ENCODE measurements at places on chromosomes 2 and 18.

GRCh38 chr18:57743008-57743407 is 60.1 kb downstream of the ATP8B1 start:
- no peak for DNase-seq

DNA sequence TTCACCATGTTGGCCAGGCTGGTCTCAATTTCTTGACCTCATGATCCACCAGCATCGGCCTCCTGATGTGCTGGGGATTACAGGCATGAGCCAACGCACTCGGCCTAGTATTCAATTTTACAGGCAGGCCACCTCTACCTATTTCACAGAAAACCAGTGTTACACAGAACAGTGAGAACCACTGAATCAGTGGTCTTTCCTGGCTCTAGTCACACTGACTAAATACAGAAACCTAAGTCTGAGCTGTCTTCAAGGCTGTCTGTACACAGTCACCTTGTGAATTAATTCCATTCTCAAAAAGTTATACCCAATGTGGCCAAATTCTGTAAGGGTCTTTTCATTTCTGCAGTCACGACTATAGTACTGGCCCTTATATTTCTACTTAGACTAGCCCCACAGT is 3.5 kb downstream of the RNF149 start:
- no peak for DNase-seq

GRCh38 chr2:119255760-119256581 is 32.3 kb downstream of the STEAP3 start:
- DNase-seq, result no peak

DNA sequence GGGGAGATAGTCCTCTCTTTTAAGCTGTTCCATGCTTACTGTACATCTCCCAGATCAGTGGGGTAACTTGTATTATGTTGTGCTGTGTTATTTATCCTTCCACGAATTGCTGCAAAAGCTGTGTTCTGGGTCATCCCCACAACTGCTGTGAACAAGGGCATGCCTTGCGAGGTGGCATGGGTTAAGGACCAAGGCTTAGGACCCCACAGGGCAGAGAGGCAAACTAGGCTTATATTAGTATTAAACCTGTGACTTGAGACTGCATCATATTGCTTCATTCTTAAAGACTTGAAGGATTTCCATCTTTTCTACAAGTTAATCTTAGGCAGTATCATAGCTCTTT is 19.9 kb downstream of the RND3 start:
- DNase-seq, result no peak

DNA sequence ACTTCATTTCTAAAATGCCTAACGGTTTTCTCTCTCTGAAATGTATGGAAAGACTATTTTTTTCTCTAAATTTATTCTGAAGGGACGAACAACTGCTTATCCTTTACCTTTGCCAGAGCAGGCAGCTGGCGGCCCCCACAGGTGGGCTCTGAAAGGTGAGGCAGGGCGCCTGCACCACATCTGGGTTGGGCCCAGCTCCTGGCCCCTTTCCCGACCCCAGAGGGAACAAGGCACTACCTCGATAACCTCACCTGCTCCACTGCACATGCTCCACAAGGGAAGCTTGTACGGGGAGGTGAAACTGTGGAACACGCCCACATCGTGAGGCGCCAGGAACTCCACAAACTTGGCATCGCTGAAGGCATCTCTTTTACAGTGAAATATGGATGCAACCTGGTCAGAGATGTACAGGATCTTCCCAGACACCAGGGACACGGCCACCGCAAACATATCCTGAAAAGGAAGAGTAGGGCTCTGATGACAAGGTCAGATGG is 17.3 kb downstream of the PER2 start:
- DNase-seq, result no peak

DNA sequence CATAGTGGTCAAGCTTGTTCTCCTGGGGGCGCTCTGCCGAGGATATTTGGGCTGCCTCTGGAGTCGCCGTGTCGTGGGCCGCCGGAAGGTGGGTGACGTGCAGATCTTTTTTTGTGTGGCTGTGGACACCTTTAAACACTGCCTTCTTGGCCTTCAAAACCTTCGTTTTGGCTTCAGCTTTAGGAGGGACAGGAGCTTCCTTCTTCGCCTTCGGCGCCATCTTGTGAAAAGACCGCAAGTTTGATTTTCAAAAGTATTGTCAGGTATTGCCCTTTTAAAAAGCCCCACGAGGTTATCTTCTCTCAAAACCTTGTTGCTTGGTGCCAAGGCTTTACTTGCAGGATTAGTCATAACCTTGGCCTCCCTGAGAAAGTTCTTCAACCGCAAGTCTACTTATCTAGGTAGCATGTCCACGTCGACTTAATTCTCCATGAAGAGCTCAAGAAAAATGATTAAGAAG is 20.8 kb downstream of the LAMA3 start:
- no peak for DNase-seq

GRCh38 chr2:144548532-144549191 is 28.7 kb upstream of the ZEB2 start:
- DNase-seq, result no peak

DNA sequence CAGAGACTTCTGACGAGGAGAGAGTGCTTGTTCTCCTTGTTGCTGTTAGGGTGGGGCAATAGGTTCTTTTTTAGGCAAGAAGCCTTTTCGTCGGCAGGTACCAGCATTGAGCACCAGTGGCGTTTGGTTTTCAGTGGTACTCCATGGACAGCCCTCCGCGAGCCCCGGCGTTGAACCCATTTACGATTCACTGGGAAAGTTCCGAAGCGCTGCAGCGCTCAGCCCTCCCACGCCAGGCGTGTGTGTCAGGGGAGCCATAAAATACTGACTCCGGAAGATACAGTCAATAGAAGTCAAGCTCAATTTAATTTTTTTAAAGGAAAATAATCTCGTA is 494 bp upstream of the ROCK1 start:
- no peak for DNase-seq

- no peak for DNase-seq
Observed at GRCh38 chr2:183592271-183592670, 468.0 kb downstream of the NUP35 start.
